ENCODE measurements at places on chromosomes 5 and 9. TPM values are rescaled to one million over a fixed set of nuclear protein-coding genes. Genes with fewer than 3 reads are reported as not detected.

Gene TMEM215
- not detected for total RNA-seq

DNA sequence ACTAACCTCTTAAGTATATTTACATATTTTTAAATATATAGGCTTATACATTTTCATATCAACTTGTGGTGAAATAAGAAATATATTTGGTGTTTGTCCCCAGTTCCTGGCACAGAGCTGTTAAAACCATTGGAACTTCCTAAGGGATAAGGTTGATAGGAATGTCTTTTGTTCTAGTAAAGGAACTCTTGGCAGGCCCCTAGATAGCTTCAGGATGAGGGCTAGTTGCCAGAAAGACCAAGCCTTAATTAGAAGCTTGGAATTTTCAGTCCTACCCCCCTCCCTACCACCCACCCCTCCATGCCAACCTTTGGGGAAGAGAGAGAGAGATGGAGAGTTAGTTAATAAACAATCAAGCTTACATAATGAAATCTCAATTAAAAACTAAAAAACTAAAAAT, 638.6 kb upstream of the ACO1 start:
- no peak for DNase-seq

DNA sequence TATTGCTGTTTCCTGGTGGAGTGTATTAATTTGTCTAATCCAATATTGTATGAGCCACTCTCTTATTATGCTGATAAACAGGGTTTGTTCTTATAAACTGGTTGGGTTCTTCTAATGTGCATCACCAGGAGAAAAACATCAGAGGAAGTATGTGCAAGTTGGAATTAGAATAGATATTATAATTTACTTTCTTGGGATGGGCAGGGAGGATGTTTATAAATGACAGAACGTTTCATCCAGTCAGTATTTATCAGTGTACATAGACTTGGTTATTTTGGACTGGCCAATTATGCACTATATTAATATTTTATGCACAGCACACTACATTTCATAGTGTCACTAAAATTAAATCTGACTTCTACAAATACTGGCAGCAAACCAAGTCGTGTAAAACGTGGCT, 495.8 kb downstream of the PSAT1 start:
- DNase-seq = no peak

DNA sequence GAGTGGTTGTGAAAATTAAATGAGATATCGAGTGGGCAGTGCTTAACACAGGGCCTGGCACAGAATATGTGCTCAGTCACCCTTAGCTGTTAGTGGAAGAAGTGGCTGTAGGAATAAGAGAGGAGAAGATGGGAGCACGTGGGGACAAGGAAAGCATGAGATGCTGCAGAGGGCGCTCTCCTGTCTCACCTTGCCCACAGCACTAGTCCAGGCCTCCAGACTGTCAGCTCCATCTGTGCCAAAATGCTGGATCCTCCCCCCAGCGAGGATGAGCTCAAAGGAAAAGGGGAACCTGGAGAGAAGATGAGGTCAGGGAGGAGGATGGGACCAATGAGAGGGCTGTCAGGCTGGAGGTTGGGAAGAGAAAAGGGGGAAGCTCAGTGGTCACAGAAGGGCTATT, 12.5 kb downstream of the ARAP3 start:
- no peak for DNase-seq

DNA sequence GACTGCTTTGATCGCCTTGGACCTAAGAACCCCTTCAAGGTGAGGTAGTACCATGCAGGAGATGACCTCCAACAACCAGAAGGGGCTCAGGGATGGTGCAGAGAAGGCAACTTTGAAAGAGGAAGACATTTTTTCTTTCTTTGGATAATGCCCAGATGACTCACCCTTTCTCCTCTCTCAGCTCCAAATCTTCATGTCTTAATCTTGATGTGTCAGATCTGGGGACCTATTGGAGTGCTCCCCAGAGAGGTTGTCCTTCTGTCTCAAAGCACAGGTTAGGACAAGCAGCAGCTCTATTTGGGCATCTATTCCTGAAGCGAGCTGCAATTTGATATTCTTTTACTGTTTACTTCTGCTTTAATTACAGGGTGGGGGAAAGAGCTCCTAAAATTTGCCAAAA, 229.9 kb upstream of the MAP3K1 start:
- DNase-seq = no peak

DNA sequence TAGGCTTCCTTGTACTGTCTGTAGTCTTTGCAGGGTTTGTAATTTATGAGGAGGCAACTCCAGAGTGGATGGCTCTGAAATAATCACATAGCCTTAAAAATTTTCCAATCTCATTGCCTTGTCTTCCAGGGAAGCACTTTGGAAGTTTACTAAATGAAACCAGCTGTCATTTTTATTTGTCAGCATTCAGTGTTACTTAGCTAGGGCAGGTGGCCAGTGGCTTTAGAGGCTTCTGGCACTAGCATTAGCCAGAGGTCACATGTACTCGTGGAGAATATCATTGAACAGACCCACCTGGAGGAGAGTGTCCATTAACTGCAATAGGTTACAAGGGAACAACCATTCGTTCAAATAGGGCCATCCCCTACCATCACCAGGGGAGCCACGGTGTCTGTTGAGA, 160.3 kb upstream of the SLC28A3 start:
- no peak for DNase-seq

DNA sequence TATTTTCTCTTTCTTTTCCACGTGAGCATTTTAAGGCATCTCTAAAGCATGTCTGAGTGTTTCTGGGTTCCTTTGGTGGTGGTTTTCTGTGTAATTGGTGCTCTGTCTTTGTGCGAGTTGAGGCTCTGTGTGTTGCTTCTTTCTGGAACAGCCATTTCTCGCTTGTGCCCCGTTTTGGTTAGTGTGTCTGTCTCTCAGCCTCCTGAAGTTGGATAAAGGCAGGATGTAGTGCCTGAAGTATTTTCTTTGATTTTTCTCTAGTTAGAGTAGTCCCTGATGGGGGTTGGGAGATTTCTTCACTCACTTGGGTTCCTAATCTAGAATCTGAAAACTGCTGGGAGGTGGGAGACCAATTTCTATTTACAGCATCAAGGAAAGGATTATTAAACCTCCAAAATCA, 129.7 kb upstream of the TMEM161B start:
- DNase-seq = no peak

DNA sequence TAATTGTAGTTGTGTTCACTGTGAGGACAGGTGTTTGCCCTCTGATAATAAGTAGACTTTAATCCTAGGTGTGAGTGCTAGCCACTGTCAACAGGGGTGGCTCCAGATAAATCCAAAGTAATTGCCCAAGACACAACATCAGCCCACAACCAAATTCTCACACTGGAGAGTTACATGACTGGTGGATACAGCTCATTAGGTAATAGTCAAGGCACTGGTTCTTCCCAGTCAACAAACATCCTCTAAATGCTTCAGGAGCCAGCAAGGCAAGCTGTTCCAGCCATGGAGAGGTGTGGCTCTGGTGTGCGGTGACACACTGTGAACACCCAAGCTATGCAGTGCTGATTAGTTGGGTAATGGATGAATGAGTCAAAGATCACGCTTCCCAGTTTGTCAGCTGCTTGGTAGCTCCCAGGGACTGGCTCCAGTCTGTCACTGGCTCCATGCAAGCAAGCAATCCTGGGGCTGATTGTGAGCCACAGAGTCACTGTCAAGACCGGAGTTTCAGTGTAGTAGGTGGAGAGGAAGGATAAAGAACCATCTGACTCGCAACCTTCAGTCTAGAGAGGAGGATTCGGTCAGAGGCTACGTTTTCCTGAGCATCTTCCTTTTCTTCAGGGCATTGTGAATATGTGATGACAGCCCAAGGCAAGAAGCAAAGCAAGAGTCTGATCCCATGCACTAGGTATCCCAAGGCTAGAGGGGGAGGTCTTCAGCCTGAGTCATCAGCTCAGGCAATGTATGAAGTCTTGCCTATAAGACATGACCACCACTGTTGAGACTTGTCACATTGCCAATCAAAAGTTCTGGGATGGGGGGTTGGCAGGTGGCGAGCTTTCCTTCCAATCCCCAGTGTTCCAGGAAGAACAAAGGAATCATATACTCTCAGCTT, 63.1 kb downstream of the UGCG start:
- no peak for DNase-seq
